ENCODE measurements at places on chromosomes 2 and 18.

DNA sequence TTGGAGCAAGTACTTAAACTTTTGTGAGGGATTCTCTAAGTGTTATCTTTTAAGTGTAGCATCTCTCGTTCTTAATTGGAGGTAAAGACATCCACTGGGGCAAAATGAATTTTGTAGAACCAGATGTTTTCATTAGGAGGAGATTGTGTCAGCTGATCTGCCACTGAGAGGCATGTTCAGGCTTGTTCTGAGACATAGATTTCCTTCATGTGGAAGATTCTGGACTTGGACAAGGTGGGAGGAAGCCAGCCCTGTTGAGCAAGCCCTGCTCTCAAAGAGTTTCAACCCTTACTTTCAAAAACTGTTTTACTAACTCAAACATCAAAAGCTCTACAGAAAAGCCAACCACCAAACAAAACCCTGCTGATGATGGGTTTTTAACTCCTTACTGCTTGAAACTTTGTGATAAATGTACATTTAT is 6.5 kb downstream of the MAP4K4 start:
- no peak for DNase-seq

- DNase-seq, result no peak
Observed at GRCh38 chr2:27379383-27379835, 1.1 kb downstream of the ZNF513 start.

- no peak for DNase-seq
Observed at GRCh38 chr2:212777020-212777491, 238.5 kb upstream of the ERBB4 start.

DNA sequence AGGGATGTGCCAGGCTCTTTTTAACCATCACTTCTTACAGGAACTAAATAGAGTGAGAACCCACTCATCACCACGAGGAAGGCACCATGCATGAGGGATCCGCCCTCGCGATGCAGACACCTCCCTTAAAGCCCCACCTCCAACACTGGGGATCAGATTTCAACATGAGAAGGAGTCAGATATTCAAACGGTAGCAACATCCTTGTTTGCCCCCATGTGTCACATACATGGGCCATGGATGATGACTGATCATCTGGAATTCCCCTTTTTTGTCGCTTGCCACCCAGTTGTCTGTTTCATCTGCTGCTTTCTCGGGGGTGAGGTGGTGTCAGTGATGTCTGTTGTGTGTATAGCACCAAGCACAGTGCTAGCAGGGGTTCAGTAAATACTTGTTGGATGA is 57.9 kb downstream of the NCK2 start:
- peak; percentile 34 for DNase-seq

- DNase-seq, result no peak
Observed at GRCh38 chr18:22551536-22552151, 133.9 kb upstream of the CTAGE1 start.

DNA sequence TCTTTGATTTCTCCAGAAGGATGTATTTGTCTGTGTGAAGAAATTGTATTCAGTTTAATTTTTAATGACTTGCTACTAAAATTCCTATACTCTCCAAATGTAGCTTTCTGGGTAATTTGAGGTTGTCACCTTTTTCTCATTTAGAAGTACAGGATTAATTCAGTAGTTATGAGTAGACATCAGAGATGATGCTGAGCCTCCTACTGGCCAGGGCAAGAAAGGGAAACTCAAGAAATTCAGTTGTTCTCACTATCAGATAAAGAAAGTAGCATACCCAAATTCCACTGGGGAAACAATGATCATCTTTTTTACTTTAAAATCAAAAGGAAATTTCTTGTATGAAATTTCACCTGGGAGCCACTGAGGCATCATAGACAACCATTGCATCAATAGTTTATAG is 199.4 kb downstream of the SATB2 start:
- DNase-seq, result no peak

GRCh38 chr2:181766129-181766528 is 85.8 kb upstream of the NEUROD1 start:
- no peak for DNase-seq

- DNase-seq, result no peak
Observed at GRCh38 chr2:154198866-154199265, 327.1 kb downstream of the GALNT13 start.

GRCh38 chr2:197598450-197598849 is 76.9 kb downstream of the RFTN2 start:
- DNase-seq, result no peak

GRCh38 chr2:224958462-224958857 is 83.8 kb downstream of the DOCK10 start:
- DNase-seq, result no peak

- DNase-seq, result no peak
Observed at GRCh38 chr2:23912054-23912453, 14.9 kb downstream of the ATAD2B start.

GRCh38 chr2:237752761-237753165 is 45.8 kb upstream of the RBM44 start:
- no peak for DNase-seq

DNA sequence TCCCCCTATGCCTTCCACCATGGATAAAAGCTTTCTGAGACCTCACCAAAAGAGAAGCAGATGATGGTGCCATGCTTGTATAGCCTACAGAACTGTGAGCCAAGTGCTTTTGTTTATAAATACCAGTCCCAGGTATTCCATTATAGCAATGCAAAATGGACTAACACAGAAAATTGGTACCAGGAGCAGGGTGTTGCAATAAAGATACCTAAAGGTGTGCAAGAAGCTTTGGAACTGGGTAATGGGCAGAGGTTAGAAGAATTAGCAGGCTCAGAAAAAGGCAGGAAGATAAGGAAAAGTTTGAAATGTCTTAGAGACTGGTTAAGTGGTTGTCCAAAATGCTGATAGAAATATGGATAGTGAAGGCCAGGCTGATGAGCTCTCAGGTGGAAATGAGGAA is 16.3 kb upstream of the SCYGR2 start:
- DNase-seq, result no peak

DNA sequence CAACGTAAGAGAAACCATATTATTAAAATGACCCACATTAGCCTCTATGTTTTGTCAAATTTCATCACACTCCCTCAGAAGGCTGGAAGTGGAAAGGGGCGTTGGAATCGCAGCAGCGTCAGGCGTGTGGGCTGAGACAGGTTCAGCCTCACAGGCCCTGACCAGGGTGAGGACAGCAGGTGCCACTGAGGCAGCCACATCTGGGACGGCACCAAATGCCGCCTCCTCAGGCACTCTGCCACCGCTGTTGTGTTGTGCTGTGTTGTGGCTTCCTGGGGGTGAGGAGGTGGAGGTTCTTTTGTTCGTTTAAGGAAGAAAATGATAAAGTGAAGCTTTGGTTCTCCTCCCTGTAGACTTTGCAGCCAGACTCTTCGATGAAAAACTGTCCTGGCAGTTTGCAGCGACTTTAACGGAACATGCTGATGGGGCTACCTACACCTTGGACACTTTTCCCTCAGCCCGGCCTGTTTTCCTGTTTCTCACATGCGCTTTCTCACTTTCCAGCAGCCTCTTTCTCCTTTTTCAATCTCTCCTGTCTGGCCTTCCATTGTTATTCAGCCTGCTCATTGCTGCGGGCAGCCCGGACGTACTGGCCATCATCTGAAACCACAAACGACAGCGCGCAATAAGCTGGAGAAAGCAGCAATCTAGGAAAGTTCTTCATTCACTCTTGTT is 44.9 kb upstream of the SALL3 start:
- no peak for DNase-seq

DNA sequence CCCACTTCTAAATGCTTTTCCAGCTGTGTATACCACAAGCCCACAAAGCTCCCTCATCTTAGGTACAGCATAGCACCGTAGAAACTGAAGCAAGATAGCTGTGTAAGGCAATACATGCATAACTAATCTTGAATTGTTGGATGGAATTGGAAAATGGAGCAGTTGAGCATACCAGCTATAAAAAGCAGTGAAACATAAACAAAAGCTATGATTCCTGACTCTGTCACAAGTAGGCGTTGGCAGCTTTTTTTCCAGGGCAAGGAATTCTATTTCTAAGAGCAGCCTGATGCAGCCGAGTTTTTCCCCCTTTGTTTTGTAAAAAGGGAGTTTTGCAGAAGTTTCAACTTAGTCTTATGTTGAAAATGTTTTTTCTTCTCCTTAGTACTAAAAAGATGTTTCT is 32.4 kb downstream of the MOGAT1 start:
- no peak for DNase-seq

GRCh38 chr2:9294764-9295163 is 88.2 kb downstream of the ASAP2 start:
- no peak for DNase-seq

- DNase-seq, result no peak
Observed at GRCh38 chr2:214695789-214696188, 113.7 kb downstream of the BARD1 start.

DNA sequence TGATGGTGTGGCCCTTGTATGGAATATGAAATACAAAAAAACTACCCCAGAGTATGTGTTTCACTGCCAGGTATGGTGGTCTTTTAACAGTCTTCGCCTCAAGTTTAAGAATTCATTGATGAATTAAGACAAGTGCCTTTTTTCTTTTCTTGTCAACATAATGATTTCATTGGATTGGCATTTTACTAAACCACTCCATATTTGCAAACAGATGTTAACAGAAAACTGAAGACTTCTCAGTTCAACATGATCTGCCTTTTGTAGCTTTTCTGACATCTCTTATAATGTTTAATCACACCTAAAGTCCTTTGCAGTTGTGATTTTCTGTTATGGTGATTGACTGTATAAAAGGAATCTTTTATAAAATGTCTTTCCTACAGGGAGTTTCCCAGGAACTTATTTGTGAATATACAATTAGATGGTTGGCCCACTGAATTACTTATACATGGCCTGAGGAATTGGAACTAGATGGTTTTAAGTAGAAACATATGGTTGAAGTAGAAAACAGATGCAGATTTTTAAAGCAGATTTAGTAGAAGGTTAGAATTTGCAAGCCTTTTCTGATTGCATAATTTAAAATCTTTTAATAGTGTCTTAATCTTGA is 39.7 kb downstream of the DYNC1I2 start:
- no peak for DNase-seq

GRCh38 chr18:54926593-54927325 is 32.5 kb downstream of the CCDC68 start:
- DNase-seq, result no peak

DNA sequence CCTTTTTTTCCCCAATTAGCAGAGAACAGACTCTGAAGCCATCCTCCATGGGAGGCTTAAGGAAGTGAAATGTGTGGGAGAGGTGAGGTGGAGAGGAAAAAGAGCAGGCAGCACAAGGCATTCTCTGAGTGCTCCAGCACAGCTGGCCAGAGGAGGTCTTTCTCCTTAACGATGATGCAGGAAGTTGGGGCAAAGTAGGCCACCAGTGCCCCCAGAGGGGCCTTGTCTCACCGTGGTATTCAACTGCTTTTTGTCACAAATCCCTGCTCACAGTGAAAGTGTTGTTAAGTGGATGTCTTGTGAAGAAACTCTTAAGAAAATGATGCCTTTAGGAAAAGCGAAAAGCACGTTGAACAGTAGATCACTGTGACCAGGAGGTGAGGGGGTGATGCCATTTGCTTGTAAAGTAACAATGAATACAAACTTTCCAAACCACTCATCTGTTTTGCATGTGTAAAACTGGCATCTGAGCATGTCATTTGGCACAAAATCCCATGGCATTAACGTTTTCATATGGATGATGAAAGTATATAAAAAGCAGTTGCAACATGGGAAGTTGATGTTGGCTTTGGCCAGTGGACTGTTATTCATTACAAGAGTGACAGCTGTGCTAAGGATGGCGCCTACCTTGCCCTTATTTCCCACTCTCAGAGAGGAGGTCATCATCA is 49.2 kb upstream of the CDC42EP3 start:
- no peak for DNase-seq
